ENCODE measurements at places on chromosomes 2 and 18.

DNA sequence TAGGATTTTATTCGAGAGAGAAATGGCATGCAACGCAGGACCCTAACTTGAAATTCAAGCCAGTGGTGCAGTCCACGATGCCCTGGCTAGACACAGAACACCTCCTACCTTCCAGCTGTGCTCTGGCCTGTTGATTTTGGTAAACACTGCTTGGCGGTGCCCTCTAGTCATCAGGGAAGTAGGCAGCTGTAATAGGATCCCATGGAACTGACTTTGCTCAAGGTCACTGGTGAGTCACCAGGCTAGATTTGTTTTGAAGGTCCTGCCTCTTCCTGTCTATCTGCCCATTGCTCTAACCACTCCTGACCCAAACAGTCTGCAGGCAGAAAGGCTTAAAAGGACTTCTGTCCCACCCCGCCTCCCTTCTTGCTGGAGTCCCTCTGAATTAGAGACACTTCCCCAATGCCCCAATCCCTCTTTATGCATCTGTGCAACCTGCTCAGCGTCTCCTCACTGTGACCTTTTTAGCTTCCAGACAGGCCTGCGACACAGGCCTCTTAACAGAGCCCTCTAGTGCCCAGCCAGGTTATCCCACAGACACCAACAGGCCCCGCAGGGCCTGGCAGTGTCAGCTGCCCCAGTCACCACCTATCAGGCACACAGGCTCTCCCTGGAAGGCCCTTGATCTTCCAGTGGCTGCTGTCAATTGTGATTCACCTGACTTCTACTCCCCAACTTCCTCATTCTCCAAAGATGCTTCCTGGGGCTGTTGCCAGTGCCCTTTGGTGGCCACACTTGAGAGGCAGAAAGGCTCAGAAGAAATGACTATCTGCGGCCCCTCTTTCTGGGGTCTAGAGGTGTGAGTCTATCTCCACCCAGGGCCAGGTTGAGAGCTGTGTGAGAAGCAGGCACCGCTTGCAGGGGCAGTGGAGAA lies 5.2 kb downstream of the TMEM127 start:
- DNase-seq, result no peak

DNA sequence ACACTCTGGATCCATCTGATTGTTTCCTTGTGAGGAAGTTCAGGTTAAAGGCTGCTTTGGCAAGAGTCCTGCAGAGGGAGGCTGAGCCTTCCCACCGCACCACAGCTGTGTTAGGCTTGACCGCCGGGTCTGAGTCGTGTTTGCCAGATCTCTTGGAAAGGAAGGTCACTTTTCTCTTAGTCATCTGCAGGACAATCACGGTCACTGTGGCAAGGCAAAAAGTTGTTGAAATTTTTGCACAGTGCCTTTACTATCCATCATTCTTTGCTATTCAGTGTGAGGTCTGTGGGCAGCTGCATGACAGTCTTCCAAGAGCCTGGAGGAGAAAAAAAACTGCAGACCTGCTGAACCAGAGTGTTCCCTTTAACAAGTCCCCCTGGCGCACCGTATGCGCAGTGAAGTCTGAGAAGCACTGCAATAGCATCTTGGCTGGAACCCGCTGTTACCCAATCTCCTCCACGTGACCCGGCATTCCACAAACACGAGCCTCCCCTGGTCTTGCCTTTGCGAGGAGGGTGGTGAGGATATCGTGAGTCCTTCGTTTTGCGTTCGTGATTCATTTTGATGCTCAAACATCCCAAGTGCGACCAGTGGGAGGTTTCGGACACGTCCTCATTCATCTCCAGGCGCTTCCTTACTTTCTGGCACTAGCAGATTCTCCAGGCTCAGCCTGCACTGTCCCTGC lies 23.0 kb downstream of the BIN1 start:
- no peak for DNase-seq

DNA sequence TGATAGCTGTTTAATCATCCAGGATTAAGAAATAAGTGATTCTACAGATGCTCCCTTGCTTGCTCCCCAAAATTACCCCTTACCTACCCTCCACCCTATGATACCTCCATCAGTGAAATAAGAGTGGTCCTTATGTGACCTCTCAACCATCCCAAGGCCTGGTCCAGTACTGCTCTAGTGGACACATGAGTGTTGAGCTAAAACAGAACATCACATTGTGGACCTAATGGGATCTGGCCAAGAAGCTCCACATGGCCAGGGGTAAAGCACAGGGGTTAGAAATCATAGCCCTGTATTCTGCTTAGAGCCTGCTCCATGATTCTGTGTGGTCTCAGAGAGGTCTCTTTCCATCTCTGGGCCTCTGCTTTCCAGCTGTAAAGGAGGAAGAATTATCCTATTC lies 355.6 kb downstream of the TNS1 start:
- no peak for DNase-seq

DNA sequence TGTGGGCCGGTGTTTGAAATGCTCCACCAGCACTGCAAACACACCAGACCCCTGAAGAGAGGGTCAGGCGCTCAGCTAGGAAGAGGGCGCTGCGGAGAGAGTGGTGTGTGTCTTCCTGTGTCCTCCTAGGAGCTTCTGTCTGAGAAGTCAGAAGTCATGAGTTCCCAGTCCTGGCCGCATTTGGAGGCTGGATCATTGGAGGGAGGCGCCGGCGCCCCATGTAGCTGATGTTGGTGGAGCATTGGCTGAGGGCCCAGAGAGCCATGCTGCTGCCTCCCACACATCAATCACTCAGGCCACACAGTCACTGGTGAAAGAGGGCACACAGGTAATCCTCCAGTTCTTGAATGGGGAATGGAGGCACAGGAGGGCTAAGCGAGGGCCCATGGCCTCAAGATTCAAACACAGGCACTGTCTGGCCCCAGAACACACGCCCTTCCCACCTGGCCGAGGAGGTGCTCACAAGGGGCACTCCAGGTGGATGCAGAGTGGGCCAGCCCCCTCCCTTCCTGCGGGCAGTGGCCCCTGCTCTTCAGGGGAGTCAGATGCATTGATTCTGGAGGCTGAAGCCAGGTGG lies 66.3 kb downstream of the RRM2 start:
- DNase-seq, result no peak

- no peak for DNase-seq
Measured at GRCh38 chr2:51960841-51961335, 929.0 kb upstream of the NRXN1 start.

DNA sequence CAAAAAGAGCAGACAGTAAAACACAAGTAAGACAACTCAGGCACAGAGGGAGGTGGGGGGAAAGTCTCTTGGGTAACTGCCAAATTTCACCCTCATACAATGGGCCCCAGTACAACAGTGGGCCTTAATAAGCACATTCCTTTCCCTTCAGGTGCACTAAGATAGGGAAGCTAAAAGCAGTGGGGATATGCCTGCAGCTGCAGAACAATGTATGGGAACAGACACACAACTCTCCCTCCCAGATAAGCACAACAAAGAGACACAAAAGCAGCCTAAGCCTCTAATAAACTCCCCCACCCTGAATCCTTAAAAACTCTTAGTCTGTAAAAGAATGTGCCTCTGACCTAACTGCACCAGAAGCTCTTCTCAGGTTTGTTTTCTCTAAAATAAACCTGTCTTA lies 24.5 kb downstream of the GALNT14 start:
- DNase-seq, result no peak

GRCh38 chr2:129894616-129895015 lies 84.8 kb upstream of the RAB6C start:
- DNase-seq, result no peak

GRCh38 chr2:38997781-38998180 lies 108.1 kb downstream of the ARHGEF33 start:
- no peak for DNase-seq

- DNase-seq, result no peak
Measured at GRCh38 chr2:111981666-111982065, 73.4 kb upstream of the TMEM87B start.

GRCh38 chr2:230847883-230848388 lies 16.8 kb upstream of the ITM2C start:
- DNase-seq, result peak; percentile 54

GRCh38 chr2:225196579-225196978 lies 154.3 kb upstream of the DOCK10 start:
- DNase-seq, result no peak

DNA sequence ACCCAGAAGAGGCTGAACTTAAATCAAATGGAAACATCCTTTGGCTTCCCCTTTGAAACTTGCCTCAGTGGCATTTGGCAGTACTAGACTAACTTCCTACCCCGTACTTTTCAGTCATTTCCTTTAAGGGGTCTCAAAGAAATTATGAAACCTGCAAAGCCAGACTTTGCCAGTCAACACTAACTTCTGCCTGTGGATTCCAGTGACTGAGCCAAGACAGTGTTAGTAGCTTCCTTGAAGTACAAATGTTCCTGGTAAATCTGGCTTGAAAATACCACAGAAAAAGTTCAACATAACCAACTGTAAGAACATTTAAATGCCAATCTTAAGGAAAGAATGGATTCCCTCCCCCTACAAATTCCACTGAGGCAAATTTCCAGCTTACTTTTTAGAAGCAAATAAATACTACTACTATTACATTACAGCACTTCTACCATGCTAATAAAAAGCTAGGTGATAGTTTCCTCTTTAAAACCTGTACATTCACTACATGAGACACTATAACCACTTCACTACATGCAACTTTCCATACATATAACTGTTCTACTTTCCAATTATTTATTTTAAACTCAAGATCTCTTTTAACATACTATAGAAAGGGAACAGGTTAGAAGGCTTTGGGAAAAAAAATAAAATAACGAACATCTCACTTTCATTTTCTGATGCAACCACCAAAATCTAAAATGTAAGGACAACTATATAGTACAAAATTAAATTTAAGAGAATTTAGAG lies 2.4 kb downstream of the PELI1 start:
- DNase-seq, result no peak

- DNase-seq, result no peak
Measured at GRCh38 chr18:13280070-13280795, 61.7 kb downstream of the LDLRAD4 start.

- no peak for DNase-seq
Measured at GRCh38 chr2:168039881-168040280, 207.5 kb downstream of the STK39 start.
